ENCODE measurements at places on chromosomes 5 and 9. TPM values are rescaled to one million over a fixed set of nuclear protein-coding genes. Genes with fewer than 3 reads are reported as not detected.

Gene CKS2
- 148 TPM for total RNA-seq

Gene S1PR3
- 3.0 TPM for total RNA-seq

Gene IRX2
- not detected for total RNA-seq

Gene C7
- total RNA-seq = not detected

Gene SLC22A4
- total RNA-seq = 1.6 TPM

Gene KIAA1958
- 8.2 TPM for total RNA-seq

Gene FOXD4L3
- total RNA-seq = not detected

Gene FGFR4
- 1.4 TPM for total RNA-seq

Gene STK10
- 88.6 TPM for total RNA-seq

Gene RAB14
- total RNA-seq = 69.3 TPM

Gene SLC1A3
- total RNA-seq = not detected

Gene PDCD1LG2
- 1.4 TPM for total RNA-seq

Gene CCNO
- total RNA-seq = 0.10 TPM

Gene HSPA4
- total RNA-seq = 244 TPM

Gene C9orf153
- not detected for total RNA-seq

Gene PAXX
- 79.4 TPM for total RNA-seq

Gene UAP1L1
- total RNA-seq = 14.9 TPM

Gene AK1
- 17.2 TPM for total RNA-seq

Gene RACK1
- total RNA-seq = 2,098 TPM

Gene GOLM1
- total RNA-seq = 10.1 TPM

Gene IL5
- total RNA-seq = 1.5 TPM

Gene TAF11L6
- total RNA-seq = not detected

Gene WNT8A
- total RNA-seq = not detected

Gene DNAI1
- total RNA-seq = not detected

Gene HAVCR2
- 128 TPM for total RNA-seq

Gene REEP2
- total RNA-seq = 5.1 TPM

Gene DAP
- 62.6 TPM for total RNA-seq

Gene GRM6
- not detected for total RNA-seq

Gene DDX4
- not detected for total RNA-seq

Gene SH3TC2
- total RNA-seq = not detected

Gene GPR21
- 0.88 TPM for total RNA-seq

Gene ZNF454
- total RNA-seq = not detected

Gene ADRA1B
- not detected for total RNA-seq

Gene IL4
- 56.9 TPM for total RNA-seq

Gene EGFL7
- 2.5 TPM for total RNA-seq

Gene SLC9A3
- total RNA-seq = 3.0 TPM

Gene RPP25L
- 37.5 TPM for total RNA-seq

Gene ZNF883
- total RNA-seq = not detected

Gene CCDC192
- not detected for total RNA-seq

Gene LOX
- total RNA-seq = not detected

Gene FAM153A
- 6.3 TPM for total RNA-seq

Gene ITGA2
- total RNA-seq = 3.2 TPM

Gene TRIP13
- total RNA-seq = 37.2 TPM

Gene LCN1
- not detected for total RNA-seq

Gene CLINT1
- total RNA-seq = 93.1 TPM

Gene SMIM33
- total RNA-seq = 0.39 TPM

Gene TPRN
- total RNA-seq = 17.2 TPM

Gene CDKN2A
- 5.4 TPM for total RNA-seq

Measured in activated T-helper 1 cell treated with anti-CD3 and anti-CD28 coated beads, Interleukin-12 subunit alpha, Interleukin-12 subunit beta, Interleukin-2, Interleukin-4 antibody, amounts not matched to agents 30 ng/mL and 10 ng/mL and 1 ng/mL, durations not matched to agents 14 hours and 24 hours and 36 hours (primary cell).